ENCODE measurements at places on chromosomes 7 and 10. TPM values are rescaled to one million over a fixed set of nuclear protein-coding genes. Genes with fewer than 3 reads are reported as not detected.

DNA sequence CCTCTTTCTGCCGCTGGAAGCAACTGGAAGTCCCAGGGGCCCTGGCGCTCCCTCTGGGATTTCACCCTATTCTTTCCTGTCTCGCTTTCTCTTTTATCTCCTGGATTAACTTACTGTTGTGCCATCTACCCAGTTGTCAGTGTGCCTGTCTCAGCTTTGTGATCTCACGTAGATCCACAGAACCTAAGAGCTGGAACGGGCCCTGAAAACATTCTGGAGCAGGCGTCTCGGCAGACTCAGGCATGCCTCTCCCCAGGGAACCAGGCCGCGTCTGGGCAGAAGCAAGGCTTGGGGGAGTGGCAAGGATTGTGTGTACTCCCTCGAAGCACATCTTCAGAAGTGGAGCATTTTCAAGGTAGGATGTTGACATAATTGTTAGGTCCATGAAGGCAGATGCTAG, 87.2 kb downstream of the KCNMA1 start:
- DNase-seq = no peak
- no peaks in the 10 kb centered on the region for H3K27me3 ChIP-seq
- no peak overlapping the region for H3K4me3 ChIP-seq
- no peak overlapping the region for H3K27ac ChIP-seq
- H3K4me1 ChIP-seq = peaks cover 2% of the 10 kb centered on the region
- no peaks in the 10 kb centered on the region for H3K36me3 ChIP-seq

DNA sequence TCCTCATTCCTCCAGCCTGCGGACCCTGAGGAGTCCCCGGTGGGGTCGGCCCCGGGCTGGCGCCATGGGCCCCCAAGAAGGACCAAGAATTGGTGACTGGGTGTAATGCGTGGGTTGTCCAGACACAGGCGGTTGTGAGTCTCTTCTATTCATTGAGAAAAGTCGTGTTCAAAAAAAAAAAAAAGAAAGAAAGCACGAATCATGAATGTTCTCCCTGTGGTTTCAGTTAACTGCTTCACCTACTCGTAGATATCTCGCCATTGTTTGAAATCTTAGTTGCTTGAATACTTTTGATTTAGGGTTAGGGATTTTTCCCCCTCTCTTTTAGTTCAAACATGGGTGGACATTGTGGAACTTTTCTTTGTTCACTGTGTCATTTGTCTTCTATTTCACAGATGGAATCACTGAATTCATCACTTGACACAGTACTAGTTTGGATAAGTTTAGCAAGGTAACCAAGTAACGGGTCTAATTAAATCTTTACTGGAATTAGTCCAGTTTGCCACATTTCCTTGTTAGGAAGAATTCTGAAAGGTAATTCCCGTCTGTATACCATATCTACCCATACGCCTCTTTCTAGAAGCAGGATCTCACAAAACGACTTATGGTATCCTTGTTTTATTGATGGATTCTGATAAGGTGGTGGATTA, 775 bp downstream of the STARD3NL start:
- H3K4me1 ChIP-seq = peaks cover 33% of the 10 kb centered on the region
- H3K27ac ChIP-seq = peak overlapping the region; percentile 91
- H3K36me3 ChIP-seq = no peaks in the 10 kb centered on the region
- peak overlapping the region; percentile 85 for H3K4me3 ChIP-seq
- DNase-seq = no peak

GRCh38 chr10:30384701-30385201, 35.7 kb upstream of the MTPAP start:
- H3K27ac ChIP-seq = no peak overlapping the region
- no peak overlapping the region for H3K4me3 ChIP-seq
- no peaks in the 10 kb centered on the region for H3K36me3 ChIP-seq
- DNase-seq = peak; percentile 54
- peaks cover 9% of the 10 kb centered on the region for H3K4me1 ChIP-seq

- H3K27ac ChIP-seq = no peak overlapping the region
- H3K4me1 ChIP-seq = no peaks in the 10 kb centered on the region
- no peak overlapping the region for H3K4me3 ChIP-seq
- no peak for DNase-seq
- H3K36me3 ChIP-seq = no peaks in the 10 kb centered on the region
- H3K27me3 ChIP-seq = no peaks in the 10 kb centered on the region
Observed at GRCh38 chr7:34851431-34851830, 185.9 kb downstream of the DPY19L1 start.

DNA sequence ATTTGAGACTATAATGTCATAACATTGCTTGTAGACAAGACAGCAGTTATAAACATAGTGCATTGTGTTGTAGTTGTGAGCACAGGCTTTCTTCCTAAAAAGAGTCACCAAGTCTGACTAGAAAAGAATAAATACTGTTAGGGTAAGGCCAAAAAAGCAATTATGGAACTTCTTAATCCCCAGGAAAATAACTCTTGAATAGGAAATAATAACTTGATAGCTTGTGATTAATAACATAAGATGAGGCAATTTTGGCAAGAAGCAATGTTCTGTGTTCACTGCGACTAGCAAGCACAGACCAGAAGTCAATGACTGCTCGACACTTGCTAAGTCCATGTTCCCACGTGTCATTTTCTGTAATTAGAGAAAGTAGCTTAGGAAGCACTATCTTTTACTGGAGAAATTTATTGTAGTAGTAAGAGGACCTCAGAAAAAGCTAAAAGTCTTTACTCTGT, 97.1 kb downstream of the AGMO start:
- H3K36me3 ChIP-seq = no peaks in the 10 kb centered on the region
- H3K4me3 ChIP-seq = no peak overlapping the region
- no peak overlapping the region for H3K27ac ChIP-seq
- no peaks in the 10 kb centered on the region for H3K4me1 ChIP-seq
- H3K27me3 ChIP-seq = no peaks in the 10 kb centered on the region

The ASAH2 gene
- total RNA-seq = 1.5 TPM

DNA sequence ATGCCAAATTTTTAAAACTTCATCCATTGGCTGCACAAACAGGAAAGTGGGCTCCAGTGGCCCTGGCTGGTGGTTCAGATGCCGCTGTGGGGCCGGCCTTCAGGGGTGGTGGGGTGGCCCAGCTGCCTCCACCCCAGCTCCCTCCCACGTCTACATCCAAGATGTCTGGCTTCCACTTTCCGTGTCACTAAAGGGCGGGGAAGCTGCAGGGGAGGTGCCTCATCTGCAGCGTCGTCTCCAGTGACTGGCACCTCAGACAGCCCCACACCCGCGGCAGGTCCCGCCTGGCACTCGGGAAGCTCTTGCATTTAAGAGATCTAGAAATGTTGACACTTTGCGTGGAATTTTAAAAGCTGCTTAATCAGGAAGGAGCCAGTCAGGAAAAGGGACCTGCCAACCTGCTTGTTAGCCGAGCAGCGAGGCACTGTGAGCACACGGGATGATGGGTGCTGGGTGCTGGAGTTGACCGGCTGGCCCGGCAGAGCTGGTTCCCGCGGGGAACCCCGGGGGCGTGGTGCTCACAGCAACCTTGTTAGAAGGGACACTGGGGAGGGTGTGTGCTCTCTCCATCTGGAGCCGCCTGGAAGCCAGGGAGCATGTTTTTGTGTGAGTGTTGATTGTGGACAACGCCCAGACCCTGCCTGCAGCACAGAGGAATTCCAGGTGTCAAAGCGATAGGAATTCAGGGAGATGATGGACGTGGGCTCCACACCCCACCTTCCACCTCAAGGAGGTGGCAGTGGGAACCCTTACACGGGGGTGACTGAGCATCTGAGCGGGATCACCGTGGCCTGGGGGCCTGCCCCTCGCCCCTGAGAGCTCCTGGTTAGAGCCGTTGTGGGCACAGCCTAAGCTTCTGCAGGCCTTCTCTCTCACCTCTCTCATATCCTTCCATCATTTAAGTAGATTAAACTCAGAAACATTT, 320.5 kb downstream of the PTPRN2 start:
- H3K27ac ChIP-seq = no peak overlapping the region
- no peaks in the 10 kb centered on the region for H3K4me1 ChIP-seq
- H3K27me3 ChIP-seq = no peaks in the 10 kb centered on the region
- H3K36me3 ChIP-seq = no peaks in the 10 kb centered on the region

The ATOH7 gene
- total RNA-seq = not detected

GRCh38 chr7:123557398-123558288, at the start of gene NDUFA5:
TSS of gene NDUFA5 (minus strand) at chr7:123557818. CDS start at chr7:123557795, 23 bp downstream.
- peak; percentile 95 for DNase-seq
- no peaks in the 10 kb centered on the region for H3K27me3 ChIP-seq
- peaks cover 15% of the 10 kb centered on the region for H3K36me3 ChIP-seq
- peak within 1 kb of the TSS; percentile 86 for H3K4me3 ChIP-seq

GRCh38 chr10:69655124-69655867, 25.2 kb downstream of the FAM241B start:
- H3K36me3 ChIP-seq = no peaks in the 10 kb centered on the region
- H3K4me1 ChIP-seq = no peaks in the 10 kb centered on the region
- no peak for DNase-seq
- H3K27me3 ChIP-seq = no peaks in the 10 kb centered on the region
- H3K27ac ChIP-seq = no peak overlapping the region
- H3K4me3 ChIP-seq = no peak overlapping the region

DNA sequence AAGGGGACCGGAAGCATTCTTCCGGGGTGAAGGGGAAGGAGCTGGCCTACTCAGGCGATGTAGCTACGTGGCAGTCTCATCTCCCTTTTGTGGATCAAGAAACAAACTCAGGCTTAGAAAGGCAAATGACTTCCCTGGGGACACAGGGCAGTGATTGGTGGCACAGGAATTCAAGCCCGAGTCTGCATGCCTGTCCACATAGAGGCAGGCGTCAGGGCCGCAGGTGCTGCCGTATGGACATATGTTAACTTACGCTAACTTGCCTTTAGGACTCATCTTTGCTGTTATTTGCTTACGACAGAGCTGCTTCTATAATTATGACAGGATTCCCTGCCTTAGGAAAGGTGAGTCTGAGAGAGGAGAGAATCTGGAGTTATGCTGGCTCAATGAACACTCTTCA, 42.3 kb upstream of the KLF6 start:
- DNase-seq = no peak
- peaks cover 15% of the 10 kb centered on the region for H3K4me1 ChIP-seq
- H3K27me3 ChIP-seq = no peaks in the 10 kb centered on the region
- no peak overlapping the region for H3K4me3 ChIP-seq

- peak overlapping the region; percentile 43 for H3K27ac ChIP-seq
- no peak overlapping the region for H3K4me3 ChIP-seq
- no peaks in the 10 kb centered on the region for H3K36me3 ChIP-seq
- H3K27me3 ChIP-seq = no peaks in the 10 kb centered on the region
Observed at GRCh38 chr7:30816645-30817370, 45.6 kb downstream of the MINDY4 start.

DNA sequence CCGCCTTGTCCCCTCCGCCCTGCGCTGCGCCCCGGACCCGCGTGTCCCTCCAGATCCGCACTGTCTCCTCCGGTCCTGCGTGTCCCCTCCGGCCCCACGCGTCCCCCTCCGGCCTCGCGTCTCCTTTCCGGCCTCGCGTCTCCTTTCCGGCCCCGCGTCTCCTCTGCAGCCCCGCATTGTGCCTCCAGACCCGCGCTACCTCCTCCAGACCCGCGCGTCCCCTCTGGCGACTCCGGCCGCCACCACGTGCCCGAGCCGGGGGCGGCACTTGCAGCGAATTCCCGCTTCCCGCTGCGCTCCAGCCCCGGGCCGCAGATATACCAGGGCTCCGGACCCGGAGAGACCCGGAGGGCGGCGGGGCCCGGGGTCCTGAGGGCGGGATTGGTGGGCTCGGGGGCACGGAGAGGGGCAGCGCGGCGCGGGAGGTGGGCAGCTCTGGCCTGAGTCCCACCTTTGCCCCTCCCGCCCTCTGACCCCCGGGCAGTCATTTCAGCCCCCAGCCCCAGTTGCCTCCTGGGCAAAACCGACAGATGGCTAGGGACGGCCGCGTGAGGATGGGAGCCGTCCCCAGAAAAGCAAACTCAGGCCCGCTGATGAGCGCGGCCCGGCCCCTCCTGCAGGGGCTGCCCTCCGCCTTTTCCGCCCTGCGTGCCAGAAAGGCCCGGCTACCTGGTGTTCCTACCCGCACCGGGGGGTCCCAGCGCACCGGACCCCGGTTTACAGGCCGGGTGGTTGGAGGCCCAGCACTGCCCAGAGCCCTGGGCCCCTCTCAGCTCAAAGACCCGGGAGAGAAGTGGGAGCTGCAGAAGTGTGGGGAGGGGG, 56.5 kb downstream of the RBM17 start:
- H3K4me3 ChIP-seq = peak overlapping the region; percentile 79
- no peaks in the 10 kb centered on the region for H3K27me3 ChIP-seq
- H3K27ac ChIP-seq = peak overlapping the region; percentile 84
- DNase-seq = no peak

GRCh38 chr10:84194424-84195043, at the start of gene CDHR1:
TSS of gene CDHR1 (plus strand) at chr10:84194537. CDS start at chr10:84194761, 224 bp downstream.
- H3K27me3 ChIP-seq = peaks cover 44% of the 10 kb centered on the region
- no peaks in the 10 kb centered on the region for H3K36me3 ChIP-seq
- H3K4me1 ChIP-seq = peaks cover 5% of the 10 kb centered on the region
- H3K27ac ChIP-seq = no peak within 1 kb of the TSS
- H3K4me3 ChIP-seq = peak within 1 kb of the TSS; percentile 45

The PAPSS2 gene
- total RNA-seq = 210 TPM

DNA sequence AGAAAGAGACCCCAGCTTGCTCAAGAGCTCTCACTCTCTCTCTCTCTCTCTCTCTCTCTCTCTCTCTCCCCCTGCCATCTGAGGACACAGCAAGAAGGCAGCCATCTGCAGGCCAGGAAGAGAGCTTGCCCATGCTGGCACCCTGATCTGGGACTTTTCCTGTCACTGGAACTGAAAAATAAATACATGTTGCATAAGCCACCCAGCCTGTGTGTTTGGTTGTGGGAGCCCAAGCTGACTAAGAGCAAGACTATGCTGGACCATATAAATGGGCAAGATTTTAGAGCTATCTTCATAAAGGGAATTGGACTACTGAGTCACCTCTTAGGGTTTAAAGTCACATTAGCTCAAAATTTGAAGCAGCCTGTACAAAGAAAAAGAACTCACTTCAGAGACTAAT, 98.6 kb downstream of the SLC16A9 start:
- H3K27ac ChIP-seq = no peak overlapping the region
- no peak for DNase-seq
- no peaks in the 10 kb centered on the region for H3K36me3 ChIP-seq
- no peaks in the 10 kb centered on the region for H3K27me3 ChIP-seq
- no peak overlapping the region for H3K4me3 ChIP-seq

- no peak for DNase-seq
Observed at GRCh38 chr10:119947300-119947699, 54.8 kb downstream of the SEC23IP start.

GRCh38 chr10:60323162-60323561, 66.5 kb downstream of the ANK3 start:
- no peaks in the 10 kb centered on the region for H3K4me1 ChIP-seq
- DNase-seq = no peak
- H3K27me3 ChIP-seq = no peaks in the 10 kb centered on the region
- H3K27ac ChIP-seq = no peak overlapping the region
- no peaks in the 10 kb centered on the region for H3K36me3 ChIP-seq
- H3K4me3 ChIP-seq = no peak overlapping the region

DNA sequence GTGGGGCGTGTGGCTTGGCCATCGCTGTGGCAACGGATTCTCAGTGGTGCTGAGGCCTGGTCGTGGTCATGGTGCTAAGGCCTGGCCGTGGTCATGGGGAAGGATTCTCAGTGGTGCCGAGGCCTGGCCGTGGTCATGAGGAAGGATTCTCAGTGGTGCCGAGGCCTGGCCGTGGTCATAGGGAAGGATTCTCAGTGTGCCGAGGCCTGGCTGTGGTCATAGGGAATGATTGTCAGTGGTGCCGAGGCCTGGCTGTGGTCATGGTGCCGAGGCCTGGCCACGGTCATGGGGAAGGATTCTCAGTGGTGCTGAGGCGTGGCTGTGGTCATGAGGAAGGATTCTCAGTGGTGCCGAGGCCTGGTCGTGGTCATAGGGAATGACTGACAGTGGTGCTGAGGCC, 327.9 kb downstream of the ADARB2 start:
- no peak overlapping the region for H3K27ac ChIP-seq
- DNase-seq = no peak
- H3K4me1 ChIP-seq = no peaks in the 10 kb centered on the region
- H3K36me3 ChIP-seq = no peaks in the 10 kb centered on the region

GRCh38 chr10:2825841-2826240, 241.5 kb upstream of the PFKP start:
- H3K4me3 ChIP-seq = no peak overlapping the region
- no peaks in the 10 kb centered on the region for H3K36me3 ChIP-seq
- DNase-seq = no peak
- no peaks in the 10 kb centered on the region for H3K4me1 ChIP-seq
- H3K27ac ChIP-seq = no peak overlapping the region
- H3K27me3 ChIP-seq = peaks cover 10% of the 10 kb centered on the region

The VSTM2A gene
- not detected for total RNA-seq

Data from upper lobe of right lung (tissue), 1 donor.